ENCODE measurements at places on chromosomes 6 and 20. TPM values are rescaled to one million over a fixed set of nuclear protein-coding genes. Genes with fewer than 3 reads are reported as not detected.

The RCAN2 gene
- polyA plus RNA-seq: 51.0 TPM

DNA sequence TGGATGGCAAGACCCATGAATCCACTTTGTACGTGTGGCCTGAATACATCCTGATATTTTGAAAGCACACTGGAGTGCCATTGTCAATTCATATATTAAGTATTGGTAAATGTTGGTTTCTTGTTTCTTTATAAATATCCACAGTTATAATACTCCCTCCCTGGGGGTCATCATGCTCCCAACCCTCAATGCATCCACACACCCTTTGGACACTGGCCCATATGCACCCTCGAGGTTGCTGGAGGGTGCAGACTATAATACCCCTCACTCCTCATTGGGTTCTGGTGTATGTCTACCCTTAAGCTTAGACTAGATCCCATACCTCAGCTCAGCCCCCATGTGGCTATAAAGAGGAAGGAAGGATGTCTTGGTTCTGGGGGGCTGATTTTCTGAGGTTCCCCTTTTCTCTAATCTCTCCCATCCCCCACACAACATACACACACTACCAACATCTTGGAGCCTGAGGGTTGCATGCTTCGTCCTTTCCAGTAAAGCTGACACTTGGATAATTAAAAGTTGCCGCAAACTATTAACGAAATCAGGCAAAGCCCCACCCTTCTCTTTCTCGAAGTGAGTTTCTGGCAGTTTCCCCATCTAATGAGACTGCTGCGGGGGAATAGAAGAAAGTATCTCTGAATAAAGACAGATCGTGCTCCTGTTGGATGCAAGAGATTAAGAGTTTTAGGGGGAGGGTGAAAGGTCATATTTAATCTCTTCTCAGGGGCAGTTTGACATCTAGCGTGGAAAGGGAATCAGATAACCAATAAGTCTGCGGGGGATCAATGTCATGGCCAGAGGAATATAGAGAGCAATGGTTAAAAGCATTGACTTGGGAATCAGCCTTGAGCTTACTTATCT is 7.4 kb downstream of the PIM1 start:
- DNase-seq: no peak

The ARFGEF3 gene
- polyA plus RNA-seq: 0.33 TPM

GRCh38 chr20:5945963-5946362 is 4.4 kb downstream of the TRMT6 start:
- DNase-seq: no peak

The ULBP3 gene
- polyA plus RNA-seq: not detected

GRCh38 chr20:19978511-19979210 is 38.5 kb upstream of the NAA20 start:
- DNase-seq: peak; percentile 66

DNA sequence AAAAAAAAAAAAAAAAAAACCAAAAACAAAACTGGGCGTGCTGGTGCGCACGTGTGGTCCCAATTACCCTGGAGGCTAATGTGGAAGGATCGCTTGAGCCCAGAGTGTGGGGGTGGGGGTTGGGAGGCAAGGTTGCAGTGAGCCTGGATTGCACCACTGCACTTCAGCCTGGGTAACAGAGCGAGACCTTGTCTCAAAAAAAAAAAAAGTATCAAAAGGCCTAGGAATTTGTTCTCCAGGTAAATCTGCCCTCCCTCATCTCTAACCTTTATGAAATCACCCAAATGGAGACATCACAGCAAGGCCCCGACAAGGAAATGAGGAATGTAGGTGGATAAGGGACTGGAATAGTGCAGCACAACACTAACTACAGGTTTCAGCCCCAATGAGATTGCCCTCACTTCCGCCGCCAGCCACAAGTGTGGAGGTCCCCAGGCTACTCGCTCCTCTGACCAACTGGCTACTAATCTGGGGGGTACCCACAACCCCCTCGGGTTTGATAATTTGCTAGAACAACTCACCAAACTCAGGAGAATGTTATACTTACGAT is 36.8 kb upstream of the DDR1 start:
- no peak for DNase-seq

The PLN gene
- polyA plus RNA-seq: 764 TPM

DNA sequence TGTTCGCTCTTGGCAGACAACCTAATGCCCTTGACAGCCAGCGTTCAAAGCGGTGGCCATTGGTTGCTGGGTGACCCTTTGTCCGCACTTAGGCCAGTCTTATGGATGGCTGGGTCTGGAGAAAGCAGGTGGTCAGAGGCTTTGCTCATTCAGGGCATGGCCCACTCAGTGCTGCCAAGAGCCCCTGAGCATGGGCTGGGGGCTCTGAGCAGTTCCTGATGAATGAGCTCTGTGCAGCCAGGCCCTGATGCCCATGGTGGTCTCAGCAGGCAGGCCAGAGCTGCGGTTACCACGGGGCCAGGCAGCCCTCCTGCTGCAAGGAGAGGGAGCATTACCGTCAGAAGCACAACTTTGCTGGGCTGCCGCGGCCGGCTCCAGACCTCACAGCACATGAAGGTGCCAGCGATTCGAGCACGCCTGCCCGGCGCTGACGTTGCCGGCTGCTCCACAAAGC is 36.3 kb downstream of the CDH4 start:
- no peak for DNase-seq

DNA sequence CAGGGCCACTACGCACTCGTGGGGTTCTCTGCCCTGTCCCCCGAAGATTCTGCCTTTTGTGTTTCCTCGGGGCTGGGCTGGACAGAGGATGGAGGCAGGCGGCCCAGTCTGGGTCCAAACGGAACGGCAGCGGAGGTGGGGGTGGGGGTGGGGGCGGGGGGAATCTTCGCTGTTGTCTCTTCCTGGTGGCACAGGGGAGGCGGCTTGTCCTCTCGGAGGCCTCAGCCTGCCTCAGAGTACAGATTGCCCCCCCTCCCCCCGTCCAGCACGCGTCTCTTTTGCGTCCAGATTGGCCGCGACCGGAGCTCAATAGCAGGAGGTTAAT is 1.4 kb upstream of the INSM1 start:
- DNase-seq: no peak

DNA sequence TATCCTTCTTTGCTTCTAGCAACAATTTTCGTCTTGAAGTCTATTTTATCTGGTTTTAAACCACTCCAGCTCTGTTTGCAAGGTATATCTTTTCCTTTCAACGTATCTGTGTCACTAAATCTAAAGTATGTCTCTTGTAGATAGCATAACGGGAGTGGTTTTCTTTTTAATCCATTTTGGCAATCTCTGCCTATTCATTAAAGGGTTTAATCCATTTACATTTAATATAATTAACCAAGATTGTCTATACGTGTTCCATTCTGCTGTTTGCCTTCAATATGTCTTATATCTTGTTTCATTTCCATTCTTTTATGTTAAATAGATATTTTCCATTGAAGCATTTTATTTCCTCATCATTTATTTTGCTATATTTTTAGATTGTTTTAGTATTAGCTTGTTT is 587.9 kb downstream of the C6orf118 start:
- no peak for DNase-seq

DNA sequence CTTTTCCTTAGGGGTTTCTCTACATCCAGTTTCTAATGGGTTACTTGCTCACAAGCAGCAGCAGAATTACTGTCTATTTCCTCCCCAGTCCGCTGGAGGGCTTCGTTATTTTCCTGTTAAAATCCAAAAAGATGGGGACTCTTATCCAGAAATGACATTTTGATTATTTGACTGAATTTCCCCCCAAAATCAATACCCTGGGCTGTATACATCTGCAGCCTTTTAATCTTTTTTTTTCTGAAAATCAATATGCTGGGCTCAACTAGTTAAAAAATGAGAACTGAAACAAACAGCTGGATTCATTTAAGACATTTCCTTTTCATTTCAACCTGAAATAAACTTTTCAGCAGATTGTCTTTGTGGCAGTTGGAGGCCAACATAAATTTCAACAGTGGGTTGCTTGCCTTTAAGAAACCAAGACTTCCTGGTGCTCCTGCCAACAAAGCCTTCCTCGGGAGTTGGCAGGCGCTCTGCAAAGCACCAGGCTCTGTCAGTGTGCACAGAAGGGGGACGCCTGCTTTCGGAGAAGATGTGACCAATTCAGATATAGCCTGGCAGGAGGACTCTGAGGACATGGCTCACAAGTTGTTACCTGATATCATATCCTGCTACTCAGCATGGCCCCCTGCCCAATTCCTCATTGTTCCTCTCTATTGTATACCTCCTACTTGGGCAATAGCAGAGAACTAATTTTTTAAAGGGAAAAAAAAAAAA is 204.7 kb upstream of the ARG1 start:
- DNase-seq: peak; percentile 33

The RIN2 gene
- polyA plus RNA-seq: 9.0 TPM

The TOMM34 gene
- 21.2 TPM for polyA plus RNA-seq

DNA sequence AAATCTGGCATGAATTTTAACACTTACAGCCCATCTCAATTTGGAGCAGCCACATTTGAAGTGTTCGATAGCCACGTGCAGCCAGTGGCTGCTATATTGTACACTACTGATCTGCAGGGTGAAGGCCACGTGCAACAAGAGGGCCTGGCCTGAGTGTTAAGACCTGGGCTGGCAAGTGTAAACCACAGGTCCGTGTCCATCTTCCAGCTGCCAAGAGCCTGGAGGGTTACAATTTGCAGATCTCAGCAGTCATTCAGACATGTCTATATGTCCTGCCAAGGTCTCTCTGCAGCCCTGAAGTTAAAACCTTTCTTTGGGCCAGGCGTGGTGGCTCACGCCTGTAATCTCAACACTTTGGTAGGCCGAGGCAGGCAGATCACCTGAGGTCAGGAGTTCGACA is 14.1 kb downstream of the SGK2 start:
- DNase-seq: no peak

- DNase-seq: no peak
Measured at GRCh38 chr6:15421945-15422733, 176.3 kb downstream of the JARID2 start.

DNA sequence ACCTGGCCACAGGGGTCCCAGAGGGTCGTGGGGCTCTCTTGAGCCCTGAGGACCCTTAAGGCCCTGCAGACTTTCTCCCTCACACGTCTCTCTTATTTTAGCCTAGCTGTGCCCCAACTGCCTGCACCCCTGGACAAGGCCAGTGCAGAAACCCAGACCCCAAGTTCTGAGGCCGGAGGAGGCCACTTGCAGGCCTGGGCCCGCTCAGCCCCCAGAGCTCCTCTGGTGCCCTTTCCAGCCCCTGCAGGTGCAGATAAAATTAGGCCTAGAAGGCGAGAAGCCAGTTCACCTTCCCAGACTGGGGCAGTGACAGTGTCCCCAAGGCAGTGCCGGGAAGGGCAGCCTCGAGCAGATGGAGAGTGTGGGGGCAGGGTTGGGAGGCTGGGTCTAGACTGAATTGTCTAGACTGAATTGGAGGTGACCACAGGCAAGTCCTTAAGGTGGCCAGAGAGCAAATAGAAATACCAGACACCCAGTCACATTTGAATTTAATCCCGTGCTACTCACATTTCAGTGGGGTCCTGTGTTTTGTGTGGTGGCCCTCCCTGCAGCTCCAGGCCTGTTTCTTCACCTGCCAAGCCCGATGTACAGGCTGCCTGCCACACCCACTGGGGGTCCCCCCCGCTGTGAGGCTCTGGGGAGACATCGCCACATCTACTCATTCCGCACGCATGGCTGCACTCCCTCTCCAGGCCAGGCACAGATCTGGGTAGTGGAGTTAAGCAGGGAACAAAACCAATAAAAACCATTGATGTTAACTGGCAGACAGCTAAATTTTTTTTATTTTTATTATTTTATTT is 8.6 kb upstream of the IP6K3 start:
- DNase-seq: no peak

DNA sequence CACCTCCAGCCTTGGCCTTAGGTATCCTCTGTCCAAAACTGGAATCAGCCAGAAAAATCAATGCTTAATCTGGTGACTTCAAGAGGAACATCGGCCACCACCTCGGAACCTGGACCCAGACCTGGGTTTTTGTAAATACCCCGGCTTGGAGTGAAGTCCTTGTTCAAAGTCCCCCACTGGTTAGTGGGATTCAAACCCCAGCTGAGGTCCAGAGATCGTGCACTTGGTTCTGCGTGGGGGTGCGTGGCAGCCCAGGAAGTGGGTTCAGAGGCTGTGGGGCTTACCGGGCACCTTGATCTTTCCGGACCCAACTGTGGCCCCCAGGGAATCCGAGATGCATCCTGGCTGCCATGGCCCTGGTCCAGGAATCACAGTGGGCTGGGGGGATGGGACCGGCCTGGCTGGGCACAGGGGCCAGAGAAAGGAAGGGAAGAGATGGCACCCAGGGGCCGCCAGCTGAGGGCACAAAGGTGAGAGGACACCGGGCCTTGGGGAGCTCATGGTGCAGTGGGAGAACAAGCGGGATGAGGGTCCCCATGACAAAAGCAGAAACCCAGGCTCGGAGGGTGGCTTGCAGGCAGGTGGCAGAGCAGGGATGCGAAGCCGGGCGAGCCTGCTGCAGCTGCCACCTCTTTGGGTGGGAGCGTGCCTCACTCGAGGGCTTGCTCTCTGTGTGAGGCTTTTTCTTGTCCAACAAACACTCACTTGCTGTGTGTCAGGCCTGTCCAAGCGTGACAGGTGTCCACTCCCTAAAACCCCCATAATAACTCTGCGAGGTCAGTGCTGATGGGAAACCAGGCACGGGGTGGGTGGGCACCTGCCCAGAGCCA is 27.7 kb downstream of the ZBP1 start:
- no peak for DNase-seq

GRCh38 chr20:24418731-24419130 is 50.7 kb upstream of the SYNDIG1 start:
- no peak for DNase-seq

- DNase-seq: no peak
Measured at GRCh38 chr6:169045486-169045885, 208.2 kb downstream of the THBS2 start.

The CLIC5 gene
- 28.1 TPM for polyA plus RNA-seq

The PCSK2 gene
- 0.44 TPM for polyA plus RNA-seq

The RBBP8NL gene
- not detected for polyA plus RNA-seq

DNA sequence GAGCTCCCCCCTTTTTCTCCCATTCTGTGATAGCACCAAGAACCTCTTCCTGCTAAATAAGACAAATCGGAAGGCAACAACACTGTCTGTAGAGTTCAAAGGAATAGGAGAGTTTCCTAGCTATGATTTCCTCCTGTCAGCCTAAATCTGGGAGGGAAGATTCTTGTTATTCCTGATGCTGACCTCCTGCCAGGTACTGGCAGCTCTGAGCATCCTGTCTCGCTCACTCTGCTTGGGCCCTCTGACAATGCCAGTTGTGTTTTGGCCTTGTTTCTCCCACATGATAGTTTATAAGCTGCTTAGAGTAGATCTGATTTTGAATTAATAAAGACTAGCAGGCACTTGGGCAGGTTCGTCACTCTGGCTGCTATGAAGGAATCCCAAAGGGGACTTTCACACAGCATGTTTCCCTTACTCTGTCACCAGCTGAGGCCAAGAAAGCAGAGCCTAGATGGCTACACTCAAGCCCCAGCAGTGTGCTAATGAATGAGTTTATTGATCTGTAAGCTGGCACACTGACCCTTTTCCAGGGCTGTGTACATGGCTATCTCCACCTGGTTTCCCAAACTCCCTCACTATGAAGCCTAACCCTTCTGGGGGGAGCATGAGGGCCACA is 52.3 kb downstream of the UQCC1 start:
- no peak for DNase-seq

- DNase-seq: no peak
Measured at GRCh38 chr6:7675353-7675945, 50.5 kb upstream of the BMP6 start.

- DNase-seq: no peak
Measured at GRCh38 chr6:2578767-2579166, 172.0 kb downstream of the MYLK4 start.

The FKBP1C gene
- 1.6 TPM for polyA plus RNA-seq
